ENCODE measurements at places on chromosomes 13 and 19. TPM values are rescaled to one million over a fixed set of nuclear protein-coding genes. Genes with fewer than 3 reads are reported as not detected.

Gene IFNL1
- total RNA-seq, result not detected

Gene ZFP82
- 8.3 TPM for total RNA-seq

Gene CACNA1A
- 21.8 TPM for total RNA-seq

Gene SNRPD2
- 111 TPM for total RNA-seq

Gene ZNF844
- 15.7 TPM for total RNA-seq
